ENCODE measurements at places on chromosomes 4 and X. TPM values are rescaled to one million over a fixed set of nuclear protein-coding genes. Genes with fewer than 3 reads are reported as not detected.

GRCh38 chr4:127905029-127905428, 24.3 kb downstream of the PLK4 start:
- DNase-seq: no peak

GRCh38 chrX:33447285-33447684, 235.9 kb upstream of the DMD start:
- no peak for DNase-seq

DNA sequence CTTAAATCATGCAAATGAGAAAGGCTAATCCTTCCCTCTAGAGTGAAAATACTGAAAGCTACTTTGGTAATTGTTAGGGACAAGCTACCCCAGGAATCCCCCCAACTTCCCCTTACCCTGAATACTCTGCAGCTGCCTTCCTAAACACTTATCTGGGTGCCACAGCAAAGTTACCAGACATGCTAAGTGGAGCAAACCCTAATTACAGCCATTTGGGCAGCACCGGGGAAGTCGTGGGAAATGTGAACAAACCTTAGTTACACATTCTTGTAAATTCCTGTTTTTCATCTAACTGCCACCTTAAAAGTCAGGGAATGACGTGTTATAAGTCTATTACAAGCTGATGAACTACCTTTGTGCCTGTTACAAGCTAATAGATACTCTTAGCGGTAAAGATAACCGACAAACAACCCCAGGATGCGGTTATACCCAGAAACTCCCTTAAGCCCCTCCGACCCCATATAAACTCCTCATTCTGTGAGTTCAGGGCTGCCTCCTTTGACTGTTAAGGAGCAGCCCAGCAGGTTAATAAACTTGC, 66.0 kb upstream of the PLAC8 start:
- no peak for DNase-seq

- no peak for DNase-seq
These were observed 9.6 kb downstream of the ARSJ start for GRCh38 chr4:113969709-113970334.

DNA sequence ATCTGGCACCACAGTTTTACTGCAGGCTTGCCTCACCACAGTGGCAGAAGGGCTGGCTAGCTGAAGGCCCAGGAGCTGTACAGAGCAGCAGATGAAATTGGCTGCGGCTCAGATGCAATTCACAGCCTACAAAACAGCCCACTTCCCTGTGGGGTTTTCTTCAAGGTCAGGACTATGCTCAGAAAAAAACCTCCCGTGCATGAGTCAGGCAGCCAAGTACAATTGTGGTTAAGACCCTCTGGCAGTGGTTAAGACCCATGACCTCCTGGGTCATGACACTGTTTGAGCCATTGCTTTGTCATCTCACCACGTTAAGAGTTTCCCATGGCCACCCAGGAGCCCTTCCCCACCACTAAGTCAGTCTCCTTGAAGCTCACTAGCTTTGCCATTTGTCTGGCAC, 276.3 kb downstream of the HNRNPD start:
- DNase-seq: no peak

GRCh38 chr4:147477439-147477838, 3.5 kb upstream of the EDNRA start:
- no peak for DNase-seq

- DNase-seq: no peak
These were observed 56.2 kb downstream of the TEX11 start for GRCh38 chrX:70852294-70852693.

- DNase-seq: no peak
These were observed 50.4 kb upstream of the SCRG1 start for GRCh38 chr4:173449380-173449717.

- DNase-seq: no peak
These were observed at the start of gene PGRMC2 for GRCh38 chr4:128287141-128287870. Gene PGRMC2 (minus strand): TSS chr4:128287813. CDS start chr4:128287790, 23 bp downstream.

DNA sequence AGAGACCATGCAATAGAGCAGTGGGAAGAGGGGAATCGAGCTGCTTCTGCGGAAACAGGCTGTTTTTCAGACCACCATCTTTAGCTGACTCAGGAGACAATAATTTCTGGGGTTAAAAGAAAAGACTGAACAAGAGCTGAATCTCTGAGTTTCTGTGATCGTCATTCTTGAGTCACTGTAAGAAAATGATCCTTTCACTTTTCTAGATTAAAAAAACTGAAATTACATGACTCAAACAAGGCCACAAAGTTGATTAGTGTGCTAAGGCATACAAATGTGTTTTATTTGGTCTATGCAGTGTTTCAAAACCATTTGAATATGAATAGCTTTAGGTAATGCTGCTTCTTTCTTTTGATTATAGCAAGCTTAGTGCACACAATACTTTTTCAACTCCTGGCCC, 194.4 kb upstream of the RPL34 start:
- DNase-seq: no peak

DNA sequence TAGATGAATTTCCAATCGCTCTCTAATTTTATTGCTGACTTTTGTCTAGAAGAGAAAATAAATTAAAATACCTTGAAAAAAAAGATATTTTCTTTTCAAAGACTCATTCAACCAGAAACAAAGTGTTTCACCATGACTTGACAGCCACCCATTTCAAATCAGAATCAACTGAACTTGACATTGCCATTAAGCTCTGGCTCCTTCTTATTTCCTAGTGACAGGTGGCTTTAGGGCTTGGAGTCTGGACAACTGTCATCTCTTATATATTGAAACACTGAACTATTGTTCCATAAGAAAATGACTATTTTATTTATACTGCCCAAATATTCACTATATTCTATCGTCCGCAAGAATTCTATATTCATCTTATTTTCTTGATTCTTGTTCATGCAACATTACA, 229.2 kb downstream of the SLC39A8 start:
- no peak for DNase-seq

DNA sequence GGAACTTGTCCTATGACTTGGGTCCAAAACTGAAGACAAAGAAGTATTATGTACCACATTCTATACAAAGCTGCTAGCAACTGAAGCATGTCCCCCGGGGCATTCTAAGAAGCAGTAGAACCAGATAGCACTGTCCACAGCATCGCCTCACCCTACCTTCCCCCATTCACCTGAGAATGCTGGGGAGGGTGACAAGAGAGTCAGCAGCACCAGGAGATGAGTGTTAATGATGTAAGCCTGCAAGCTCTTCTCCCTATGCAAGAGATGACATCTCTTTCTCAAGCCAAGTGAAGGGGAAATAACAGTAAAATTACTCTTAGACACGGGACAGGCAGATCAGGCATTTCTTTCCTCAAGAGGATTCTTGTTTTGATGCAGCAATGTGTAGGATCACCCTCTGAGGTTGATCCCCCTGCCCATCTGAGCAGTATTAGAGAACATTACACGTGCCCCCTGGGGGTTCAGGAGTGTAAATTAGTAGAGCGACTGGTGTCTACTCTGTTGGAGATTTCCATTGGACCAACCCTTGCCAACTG, 13.9 kb upstream of the TLR1 start:
- no peak for DNase-seq

- DNase-seq: peak; percentile 37
These were observed 95.9 kb upstream of the PTPN13 start for GRCh38 chr4:86497980-86498862.

DNA sequence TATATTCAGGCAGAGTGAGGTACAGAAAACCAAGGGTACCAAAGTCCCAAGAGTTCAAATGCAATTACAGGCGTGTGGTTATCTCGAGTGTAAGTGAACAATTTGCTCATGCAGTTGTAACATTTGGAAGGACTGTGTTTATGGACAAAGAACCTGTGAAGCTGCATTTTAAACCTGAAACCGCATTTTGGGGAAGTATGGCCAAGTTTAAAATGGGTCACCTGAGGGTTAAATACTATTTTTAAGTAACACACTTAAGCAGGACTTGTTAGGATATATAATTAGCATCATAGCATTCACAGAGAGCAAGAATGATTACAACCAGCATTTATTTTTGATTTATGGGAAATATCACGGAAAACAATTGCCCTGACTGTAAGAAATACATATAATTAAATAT, 79.1 kb upstream of the LCORL start:
- DNase-seq: peak; percentile 41

GRCh38 chr4:88616275-88617150, 24.2 kb downstream of the HERC3 start:
- no peak for DNase-seq

- no peak for DNase-seq
These were observed 49.4 kb downstream of the SERTM2 start for GRCh38 chrX:111560801-111561200.

DNA sequence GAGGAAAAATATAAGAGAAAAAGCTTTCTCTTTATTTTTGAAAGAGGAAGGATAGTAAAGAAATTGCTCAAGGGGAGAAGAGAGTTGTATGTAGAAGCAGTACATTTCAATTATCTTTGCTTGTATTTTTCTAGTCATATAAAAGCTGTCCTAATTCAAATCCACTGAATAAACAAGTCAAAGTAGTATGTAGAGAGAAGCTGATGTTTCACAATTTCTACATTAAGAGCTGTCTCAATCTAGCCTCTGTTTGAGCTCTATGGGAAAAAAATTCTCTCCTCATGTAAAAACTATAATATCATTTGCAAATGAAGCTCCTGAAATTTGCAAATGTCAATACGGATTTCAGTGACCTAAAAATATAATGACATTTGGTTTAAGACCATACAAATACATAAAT, 52.6 kb downstream of the CHM start:
- DNase-seq: no peak

GRCh38 chrX:12946838-12947544, 27.9 kb upstream of the TMSB4X start:
- peak; percentile 68 for DNase-seq

- no peak for DNase-seq
These were observed 547.2 kb upstream of the DIPK2B start for GRCh38 chrX:45747905-45748304.

GRCh38 chr4:57100979-57101651, 9.1 kb downstream of the IGFBP7 start:
- no peak for DNase-seq

DNA sequence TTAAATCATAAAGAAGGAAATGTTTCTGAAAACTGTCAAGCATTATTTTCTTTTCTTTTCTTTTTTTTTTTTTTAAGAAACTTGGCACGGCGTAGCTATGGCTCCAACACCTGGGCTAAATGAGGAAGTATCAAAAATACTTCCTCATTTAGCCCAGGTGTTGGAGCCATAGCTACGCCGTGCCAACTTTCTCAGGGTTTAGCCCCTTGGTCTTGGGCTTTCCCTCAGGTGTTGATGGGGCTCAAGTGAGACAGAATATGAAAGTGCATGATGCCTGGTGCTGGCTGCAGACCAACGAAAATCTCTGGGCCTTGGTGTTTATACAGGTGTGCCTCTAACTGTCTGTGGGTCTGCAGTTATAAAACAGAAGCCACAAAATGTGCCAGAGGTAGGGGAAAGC, 132.7 kb downstream of the ARHGAP24 start:
- DNase-seq: no peak

DNA sequence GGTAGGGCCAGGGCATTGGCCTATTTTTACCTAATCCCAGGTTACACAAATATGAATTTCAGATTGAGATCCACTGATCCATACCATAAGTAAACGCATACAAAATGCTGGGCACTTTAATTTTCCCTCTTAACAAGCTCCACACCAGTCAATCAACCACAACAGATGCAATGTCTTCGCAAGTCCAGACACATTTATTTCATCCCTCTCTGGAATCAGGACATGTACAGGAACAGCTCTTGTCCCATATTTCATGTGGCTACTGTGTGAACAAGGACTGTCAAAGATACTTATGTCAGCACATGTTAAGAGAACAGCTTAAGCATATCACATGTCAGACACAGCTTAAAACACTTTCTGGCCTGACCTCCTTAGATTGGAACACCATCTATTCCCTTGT, 145.9 kb downstream of the PPP3CA start:
- DNase-seq: no peak

GRCh38 chrX:112816908-112817307, 23.7 kb downstream of the AMOT start:
- no peak for DNase-seq

GRCh38 chr4:147987252-147987651, 255.4 kb downstream of the ARHGAP10 start:
- no peak for DNase-seq

- no peak for DNase-seq
These were observed 433.3 kb downstream of the ADAM29 start for GRCh38 chr4:175351473-175351872.

DNA sequence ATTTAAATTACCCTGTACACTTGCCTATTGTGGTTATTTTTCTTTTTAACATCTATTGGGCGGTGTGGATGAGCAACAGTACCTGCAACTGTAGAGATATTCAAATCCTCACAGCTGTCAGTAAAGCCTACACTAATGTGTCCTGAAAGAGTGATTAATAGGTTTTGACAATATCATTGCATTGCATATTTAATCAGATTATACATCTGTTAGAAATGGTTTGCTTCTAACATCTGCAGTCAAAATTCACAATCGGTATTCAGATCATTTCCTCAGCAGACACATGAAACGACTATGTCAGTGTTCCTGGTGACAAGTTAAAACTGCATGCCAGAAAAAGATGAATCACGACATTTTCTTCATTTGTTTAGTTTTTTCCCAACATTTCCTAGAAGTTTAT, 254.6 kb upstream of the EPHA5 start:
- no peak for DNase-seq

DNA sequence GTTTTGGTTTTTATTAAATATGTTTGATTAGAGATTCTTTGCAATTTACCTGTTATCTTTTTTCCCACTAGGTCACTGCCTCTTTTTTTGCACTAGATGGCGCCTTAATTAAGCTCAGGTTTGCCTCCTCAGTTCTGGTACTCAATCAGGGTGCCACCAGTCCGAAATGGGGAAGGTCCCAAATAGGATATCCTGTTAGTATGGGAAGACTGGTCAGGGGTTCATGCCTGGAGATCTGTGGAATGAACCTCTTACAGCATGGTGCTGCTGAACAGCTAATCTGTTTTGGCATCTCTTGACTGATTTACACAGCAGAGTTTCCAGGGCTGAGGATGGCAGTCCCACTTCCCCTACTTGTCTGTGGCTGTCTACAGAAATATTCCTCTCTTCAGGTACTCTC, 24.2 kb upstream of the VSIG1 start:
- DNase-seq: no peak

DNA sequence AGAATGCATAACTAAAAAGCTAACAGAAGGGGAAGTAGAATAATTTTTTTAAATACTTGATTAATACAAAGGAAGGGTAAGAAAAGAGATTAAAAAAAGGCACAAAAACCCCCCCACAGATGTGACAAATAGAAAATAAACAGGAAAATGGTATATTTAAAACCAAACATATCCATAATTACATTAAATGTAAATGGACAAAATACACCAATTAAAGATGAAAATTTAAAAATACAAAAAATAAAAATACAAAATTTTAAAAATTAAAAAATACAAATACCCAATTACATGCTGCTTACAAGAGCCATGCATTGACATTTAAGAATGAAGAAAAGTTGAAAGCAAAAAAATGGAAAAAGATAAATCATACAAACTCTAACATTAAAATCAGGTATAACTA, 86.0 kb downstream of the SEL1L3 start:
- DNase-seq: no peak

- DNase-seq: peak; percentile 1
These were observed 20.3 kb upstream of the VEGFD start for GRCh38 chrX:15404401-15405096.

The HSFX1 gene
- polyA plus RNA-seq: 3.1 TPM

The MAGEB2 gene
- not detected for polyA plus RNA-seq

The CXCL11 gene
- 0.30 TPM for polyA plus RNA-seq

The NHSL2 gene
- polyA plus RNA-seq: 3.3 TPM

The ANAPC10 gene
- polyA plus RNA-seq: 18.7 TPM

The AFF2 gene
- 1.6 TPM for polyA plus RNA-seq

The NRK gene
- polyA plus RNA-seq: 4.9 TPM

The OPHN1 gene
- polyA plus RNA-seq: 5.6 TPM

The CACNA1F gene
- 1.3 TPM for polyA plus RNA-seq

The STPG2 gene
- 0.36 TPM for polyA plus RNA-seq

The DMD gene
- polyA plus RNA-seq: 23.3 TPM

The CHIC2 gene
- 25.9 TPM for polyA plus RNA-seq
